NCI-H69 (cell line): ENCODE measurements at places on chromosomes 16 and 17.

- DNase-seq, result no peak
Observed at GRCh38 chr16:62596584-62596983, 560.3 kb upstream of the CDH8 start.

GRCh38 chr16:49800876-49801275 is 55.0 kb downstream of the ZNF423 start:
- no peak for DNase-seq

GRCh38 chr17:27994586-27994985 is 47.9 kb upstream of the NLK start:
- peak; percentile 37 for DNase-seq

DNA sequence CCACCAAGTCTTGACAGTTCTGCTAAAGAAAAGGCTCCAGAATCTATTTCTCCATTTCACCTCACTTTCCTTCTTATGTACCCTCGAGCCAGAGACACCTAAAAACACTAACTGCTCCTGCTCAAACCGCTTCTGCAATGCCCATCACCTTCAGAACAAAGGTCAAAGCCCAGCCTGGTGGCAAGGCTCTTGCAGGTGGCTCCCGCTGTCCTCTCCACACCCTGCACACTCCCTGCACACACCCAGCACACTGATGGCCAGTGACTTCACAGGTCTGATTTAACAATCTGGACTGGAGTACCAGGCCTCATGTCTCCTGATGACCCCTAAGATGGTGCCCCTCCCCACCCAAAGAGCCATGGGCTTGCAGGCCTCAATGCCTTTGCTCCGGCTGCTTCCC is 9.8 kb upstream of the C17orf113 start:
- DNase-seq, result no peak

GRCh38 chr16:3007957-3008689 is 4.6 kb upstream of the CLDN9 start:
- no peak for DNase-seq

DNA sequence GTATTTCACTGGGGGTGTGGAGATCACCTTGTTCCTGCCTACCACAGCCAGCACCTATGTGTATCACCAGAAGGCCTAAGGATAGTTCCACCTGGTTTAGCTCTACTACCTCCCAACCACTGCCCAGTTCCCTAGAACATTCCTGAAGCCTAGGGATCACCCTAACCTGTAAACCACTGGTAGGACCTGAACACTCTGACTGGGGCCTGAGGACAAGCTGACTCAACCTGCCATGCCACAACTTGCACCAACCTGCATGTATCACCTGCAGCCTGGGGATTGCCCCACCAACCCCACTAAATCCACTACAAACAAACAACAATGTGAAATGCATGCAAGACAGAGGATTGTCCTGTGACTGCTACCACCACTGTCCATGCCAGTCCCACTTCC is 128.1 kb downstream of the KIF2B start:
- DNase-seq, result no peak

DNA sequence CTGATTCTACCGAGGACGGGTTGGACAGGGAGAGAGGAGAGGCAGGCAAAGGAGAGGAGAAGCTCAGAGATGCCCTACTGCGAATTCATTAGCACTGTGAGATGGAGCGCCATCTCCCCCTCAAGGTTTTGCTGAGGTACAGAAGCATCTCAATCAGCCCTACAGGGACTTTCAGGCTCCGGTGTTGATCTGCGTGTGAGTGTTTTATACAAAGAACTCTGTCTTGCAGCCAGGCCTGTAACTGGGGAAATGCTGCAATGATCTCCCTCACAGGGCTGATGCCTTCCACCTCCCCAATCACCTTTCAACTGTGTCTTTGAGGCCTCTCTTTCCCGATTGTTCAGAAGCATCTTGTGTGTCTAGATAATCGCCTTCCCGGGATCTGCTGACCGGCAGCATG is 74.8 kb downstream of the IRX6 start:
- no peak for DNase-seq
